IMR-90 (cell line): ENCODE measurements at places on chromosomes 13 and 19. TPM values are rescaled to one million over a fixed set of nuclear protein-coding genes. Genes with fewer than 3 reads are reported as not detected.

GRCh38 chr19:45075301-45076028 lies 813 bp downstream of the ZNF296 start:
- no peak for DNase-seq

DNA sequence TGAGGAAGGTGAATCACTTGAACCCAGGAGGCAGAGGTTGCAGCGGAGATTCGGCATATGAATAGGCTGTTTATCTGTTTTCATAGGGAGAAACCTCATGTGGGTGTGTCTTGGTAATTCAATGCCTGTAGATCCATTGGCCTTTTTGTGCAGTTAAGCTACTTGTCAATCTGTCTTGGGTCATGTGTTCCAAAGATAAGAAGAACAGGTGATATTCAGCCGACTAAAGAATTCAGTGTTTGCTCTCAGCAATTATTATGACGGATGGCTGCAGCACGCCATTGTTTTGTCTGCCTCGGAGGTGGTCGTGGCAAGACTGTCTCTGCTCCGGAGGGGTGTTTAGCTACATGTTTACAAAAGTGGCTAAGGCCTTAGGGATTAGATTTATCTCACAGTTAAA lies 573.0 kb upstream of the PCDH9 start:
- DNase-seq: no peak

DNA sequence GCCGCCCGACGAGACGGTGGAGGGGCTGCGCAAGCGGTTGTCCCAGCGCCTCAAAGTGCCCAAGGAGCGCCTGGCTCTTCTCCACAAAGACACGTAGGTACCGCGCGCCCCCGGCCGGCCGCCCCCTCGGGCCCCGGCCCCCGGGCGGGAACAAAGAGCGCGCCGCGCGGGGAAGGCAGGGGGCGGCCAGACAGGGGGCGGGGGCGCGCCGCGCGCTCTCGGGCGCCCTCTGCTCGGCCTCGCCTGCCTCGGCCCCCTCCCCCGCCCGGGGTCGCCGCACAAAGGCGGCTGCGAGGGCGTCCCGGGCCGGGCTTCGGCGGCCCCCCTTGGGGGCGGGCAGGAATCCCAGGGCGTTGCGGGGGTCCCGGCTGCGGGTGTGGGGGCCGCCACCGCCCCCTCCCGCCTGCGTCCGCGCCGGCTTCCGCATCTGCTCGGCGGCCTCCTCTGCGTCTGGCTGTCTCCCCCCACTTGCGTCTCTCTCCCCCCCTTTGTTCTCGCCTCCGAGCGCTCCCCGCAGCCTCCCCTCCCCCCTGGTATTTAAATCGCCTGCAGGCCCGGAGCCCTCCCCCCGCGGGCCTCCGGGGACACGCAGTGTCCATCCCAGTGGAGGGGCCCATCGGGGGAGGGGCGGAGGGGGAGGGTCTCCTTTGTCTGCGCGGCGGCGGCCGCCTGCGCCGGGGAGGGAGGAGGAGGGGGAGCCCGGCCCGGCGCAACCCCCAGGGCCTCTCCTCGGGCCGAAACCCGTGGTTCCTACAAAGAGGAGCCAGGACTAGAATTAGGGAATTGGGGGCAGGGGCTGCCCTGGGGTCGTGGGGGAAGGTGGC lies 2.3 kb downstream of the MIDN start:
- DNase-seq: peak; percentile 60

- DNase-seq: no peak
These were observed 63.5 kb downstream of the MYO9B start for GRCh38 chr19:17138937-17139598.

DNA sequence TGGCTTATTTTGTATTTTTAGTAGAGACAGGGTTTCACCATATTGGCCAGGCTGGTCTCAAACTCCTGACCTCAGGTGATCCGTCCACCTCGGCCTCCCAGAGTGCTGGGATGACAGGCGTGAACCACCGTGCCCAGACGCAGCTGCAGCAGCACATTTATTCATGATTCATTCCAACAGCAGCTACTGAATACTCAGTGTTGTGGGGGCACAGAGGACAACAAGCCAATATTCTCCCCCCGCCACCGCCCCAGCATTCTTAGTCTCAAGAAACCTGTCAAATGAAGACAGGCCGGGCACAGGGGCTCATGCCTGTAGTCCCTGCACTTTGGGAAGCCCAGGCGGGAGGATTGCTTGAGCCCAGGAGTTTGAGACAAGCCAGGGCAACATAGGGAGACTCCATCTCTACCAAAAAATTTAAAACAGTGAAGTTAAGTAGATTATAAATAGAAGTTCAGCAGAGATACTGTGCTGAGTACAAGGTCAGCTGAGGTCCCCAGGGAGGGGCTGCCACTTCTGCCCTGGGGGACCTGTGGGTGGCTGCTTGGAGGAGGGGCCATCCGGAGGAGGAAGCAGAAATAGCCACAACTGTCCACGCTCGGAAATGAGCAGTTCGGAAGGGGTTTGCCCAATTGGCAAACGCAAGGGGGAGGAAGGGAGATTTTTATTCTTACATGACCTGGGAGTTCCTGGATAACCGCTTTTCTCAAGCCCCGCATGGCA lies 4.3 kb downstream of the DOT1L start:
- peak; percentile 44 for DNase-seq

Gene THAP8
- 1.8 and 2.2 TPM in 2 replicates for total RNA-seq

Gene RPS5
- 3,811 and 5,858 TPM in 2 replicates for total RNA-seq

Gene CLDND2
- total RNA-seq: not detected in 2 replicates

- peak; percentile 64 for DNase-seq
These were observed 142.7 kb downstream of the SUCLA2 start for GRCh38 chr13:47858042-47859025.

- DNase-seq: no peak
These were observed 558.8 kb upstream of the KLHL1 start for GRCh38 chr13:70666883-70667556.

GRCh38 chr19:16595097-16595496 lies 22.9 kb upstream of the SLC35E1 start:
- no peak for DNase-seq

- DNase-seq: no peak
These were observed 1142.4 kb upstream of the MIR17HG start for GRCh38 chr13:90205081-90205480.

- DNase-seq: no peak
These were observed 7.3 kb downstream of the RASAL3 start for GRCh38 chr19:15456871-15457700.

GRCh38 chr19:56720281-56720680 lies 48.7 kb upstream of the ZNF835 start:
- no peak for DNase-seq

Gene FGF21
- total RNA-seq: not detected in 2 replicates

Gene ZNF728
- total RNA-seq: not detected in 2 replicates

DNA sequence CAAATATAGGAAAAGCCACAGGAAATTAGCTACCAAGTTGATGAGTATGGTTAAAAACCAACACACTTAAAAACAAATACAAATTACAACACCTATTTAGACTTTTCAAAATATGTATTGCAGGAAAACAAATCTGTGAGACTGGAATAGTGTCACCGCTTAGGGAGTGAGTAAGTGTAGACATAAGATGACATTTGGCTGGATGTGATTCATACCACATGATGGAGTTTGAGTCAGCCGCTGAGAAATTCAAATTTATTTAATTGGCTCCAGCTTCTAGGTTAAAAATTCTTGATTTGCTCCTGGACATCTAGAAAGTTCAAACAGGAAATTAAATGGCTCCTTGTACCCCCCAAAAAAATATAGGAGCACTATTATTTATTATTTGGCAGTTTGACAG lies 531.7 kb downstream of the SLITRK1 start:
- peak; percentile 61 for DNase-seq

DNA sequence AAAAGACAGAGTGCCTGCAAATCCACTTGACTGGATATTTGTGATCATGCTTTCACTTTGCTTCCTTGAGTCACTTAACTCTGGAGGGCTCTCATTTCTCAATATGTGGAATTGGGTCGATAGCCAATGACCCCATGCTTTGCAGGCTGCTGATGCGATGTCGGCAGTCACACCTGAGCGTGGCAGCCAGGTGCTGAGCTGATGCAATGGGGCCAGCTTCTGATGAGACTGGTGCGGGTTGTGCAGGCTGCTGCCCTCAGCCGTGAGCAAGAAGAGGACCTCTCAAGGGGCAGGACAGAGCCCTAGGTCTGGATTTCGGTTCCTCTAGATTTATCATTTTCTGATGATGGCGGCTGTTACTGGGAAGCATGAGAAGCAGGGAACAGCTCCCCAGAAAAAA lies 334.1 kb downstream of the TEX29 start:
- DNase-seq: no peak

Gene PRR36
- total RNA-seq: not detected in 2 replicates

DNA sequence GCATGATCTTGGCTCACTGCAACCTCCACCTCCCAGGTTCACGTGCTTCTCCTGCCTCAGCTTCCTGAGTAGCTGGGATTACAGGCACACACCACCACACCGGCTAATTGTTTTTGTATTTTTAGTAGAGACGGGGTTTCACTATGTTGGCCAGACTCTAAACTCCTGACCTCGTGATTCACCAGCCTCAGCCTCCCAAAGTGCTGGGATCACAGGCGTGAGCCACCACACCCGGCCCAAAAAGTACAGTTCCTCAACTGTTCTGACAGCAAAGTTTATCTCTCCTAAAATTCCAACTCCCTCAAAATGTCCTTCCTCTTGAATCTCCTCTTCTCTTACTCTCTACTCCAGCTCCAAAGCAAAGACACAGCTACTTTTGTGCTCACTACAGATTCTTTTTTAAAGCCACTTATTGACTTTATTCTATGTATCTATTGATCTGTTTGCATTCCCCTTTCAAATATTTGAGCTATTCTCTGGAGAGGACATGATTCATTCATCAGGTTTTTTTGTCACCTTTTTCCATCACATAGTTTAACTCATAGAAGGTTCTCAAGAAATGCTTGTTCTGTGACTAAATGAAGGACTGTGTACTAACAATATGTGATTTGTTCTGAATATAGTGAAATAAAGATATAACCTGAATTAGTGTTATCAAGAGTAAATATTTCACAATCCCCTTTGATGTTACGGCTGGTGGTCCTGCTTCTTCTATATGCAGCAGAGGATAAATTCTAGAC lies 142.2 kb downstream of the TBC1D4 start:
- no peak for DNase-seq

DNA sequence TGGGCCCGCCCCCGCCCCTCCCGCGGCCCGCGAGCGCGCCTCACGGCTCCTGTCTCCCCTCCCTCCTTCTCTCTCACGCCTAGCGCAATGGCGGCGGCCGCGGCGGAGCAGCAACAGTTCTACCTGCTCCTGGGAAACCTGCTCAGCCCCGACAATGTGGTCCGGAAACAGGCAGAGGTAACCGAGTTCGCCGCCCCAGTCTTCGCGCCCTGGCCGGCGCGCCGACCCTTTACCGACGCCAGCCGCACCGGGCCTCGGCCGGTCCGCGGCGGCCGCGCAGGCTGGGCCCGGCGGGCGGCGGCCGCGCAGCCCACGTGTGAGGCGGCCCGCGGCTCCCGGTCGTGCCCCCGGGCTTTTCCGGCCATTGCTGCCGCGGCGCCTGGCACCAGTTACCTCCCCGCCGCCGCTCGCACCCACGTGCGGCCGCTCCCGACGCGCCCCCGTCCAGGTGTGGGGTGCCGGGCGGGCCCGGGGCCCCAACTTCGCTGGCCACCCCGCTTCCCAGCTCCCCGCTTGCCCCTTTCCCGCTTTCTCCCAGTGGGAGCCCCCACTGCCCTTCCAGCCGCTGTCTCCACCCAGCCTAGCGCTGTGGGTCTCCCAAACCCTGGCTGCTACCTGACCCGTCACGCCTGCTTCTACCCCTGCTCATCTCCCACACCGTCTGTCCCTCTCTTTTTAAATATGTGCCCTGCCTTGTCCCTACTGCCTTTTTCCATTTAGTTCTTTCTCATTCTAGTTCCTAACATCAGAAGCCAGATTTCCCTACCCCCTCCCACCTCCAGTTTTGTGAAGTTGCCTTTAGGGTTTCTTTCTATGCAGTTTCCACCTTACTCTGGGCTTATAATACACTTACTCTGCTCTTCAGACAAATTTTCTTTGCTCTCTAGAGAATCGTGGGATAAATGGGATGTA lies 23.4 kb downstream of the IPO5 start:
- DNase-seq: no peak

DNA sequence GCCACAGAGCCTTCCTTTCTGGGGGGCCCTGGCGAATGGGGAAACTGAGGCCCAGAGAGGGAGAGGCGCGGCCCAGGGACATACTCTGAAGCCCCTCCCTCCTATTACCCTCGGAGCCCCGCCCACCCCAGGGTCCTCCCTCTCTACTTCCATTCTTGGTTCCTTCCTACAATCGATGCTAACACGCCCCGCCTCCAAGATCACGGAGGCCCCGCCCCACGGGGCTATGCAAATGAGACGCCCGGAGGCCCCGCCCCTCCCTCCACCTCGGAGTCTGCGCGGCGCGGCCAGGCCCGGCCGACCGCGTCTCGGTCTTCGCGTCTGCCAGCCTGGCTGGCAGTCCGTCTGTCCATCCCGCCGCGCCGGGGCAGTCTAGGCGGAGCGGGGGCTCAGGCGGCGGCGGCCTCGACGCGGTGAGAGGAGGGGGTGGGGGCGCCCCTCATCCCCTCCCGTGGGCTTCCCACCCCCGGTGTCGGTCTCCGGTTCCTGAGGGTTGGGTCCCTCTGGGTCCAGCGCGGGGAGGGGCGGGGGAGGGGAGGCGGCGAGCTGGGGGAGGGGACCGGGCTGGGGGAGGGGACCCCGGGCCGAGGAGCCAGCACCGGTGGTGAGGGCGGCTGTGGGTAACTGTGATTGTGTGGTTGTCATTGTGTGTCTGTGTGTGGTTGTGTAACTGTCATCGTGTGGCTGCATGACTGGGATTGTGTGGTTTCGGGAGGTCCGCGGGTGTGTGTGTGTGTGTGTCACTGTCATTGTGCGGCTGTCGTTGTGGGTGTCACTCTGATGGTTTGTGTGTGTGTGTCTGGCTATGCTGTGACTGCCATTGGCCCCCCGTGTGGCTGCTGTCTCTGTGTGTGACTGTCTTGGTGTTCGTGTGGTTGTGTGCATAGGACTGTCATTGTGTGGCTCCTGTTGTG lies at the start of gene PLPPR2:
Gene PLPPR2, plus strand, starts transcription at position 273 of the 914 bp plus-strand sequence. CDS start 2,242 bp downstream, outside the sequence.
- peak; percentile 81 for DNase-seq

Gene A1BG
- 4.5 and 6.4 TPM in 2 replicates for total RNA-seq

GRCh38 chr13:30300596-30300995 lies 6.8 kb downstream of the KATNAL1 start:
- no peak for DNase-seq

DNA sequence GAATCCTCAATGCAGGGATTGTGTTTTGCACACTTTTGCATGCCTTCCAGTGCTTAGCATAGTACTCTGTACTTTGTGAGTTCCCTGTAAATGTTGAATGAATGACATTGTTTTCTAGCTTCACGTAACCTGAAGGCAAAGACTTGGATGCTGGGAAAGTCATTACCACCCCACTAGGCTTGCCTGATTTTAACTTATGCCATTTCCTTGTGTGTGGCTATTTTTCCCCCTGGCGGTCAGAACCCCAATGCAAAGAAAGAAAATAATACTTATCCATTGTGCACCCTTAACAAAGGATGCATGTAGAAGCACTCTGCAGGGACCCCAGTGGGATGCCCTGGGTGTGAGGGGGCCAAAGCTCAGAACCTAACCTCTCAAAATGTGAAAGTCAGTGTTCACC lies 1.2 kb upstream of the ENOX1 start:
- peak; percentile 52 for DNase-seq

Gene LILRB4
- total RNA-seq: not detected in 2 replicates

Gene GJB6
- total RNA-seq: not detected in 2 replicates

Gene ELAVL3
- total RNA-seq: not detected in 2 replicates

Gene C19orf38
- 0.18 and 0.28 TPM in 2 replicates for total RNA-seq

Gene CPB2
- total RNA-seq: not detected in 2 replicates

GRCh38 chr19:44552324-44552723 lies 22.8 kb upstream of the CEACAM20 start:
- no peak for DNase-seq
